Activated CD8-positive, alpha-beta memory T cell treated with anti-CD3 and anti-CD28 coated beads for 36 hours (primary cell): ENCODE measurements at places on chromosomes 3 and 15. TPM values are rescaled to one million over a fixed set of nuclear protein-coding genes. Genes with fewer than 3 reads are reported as not detected.

The CDCP1 gene
- total RNA-seq: 2.1 TPM

The VILL gene
- 13.6 TPM for total RNA-seq

The CIAO2A gene
- total RNA-seq: 78.8 TPM

The P2RY14 gene
- total RNA-seq: 1.0 TPM

The FGF12 gene
- total RNA-seq: not detected

The DPPA2 gene
- total RNA-seq: not detected

The MORC1 gene
- total RNA-seq: not detected

The PLA2G4D gene
- not detected for total RNA-seq

The SLCO2A1 gene
- total RNA-seq: not detected

The KBTBD13 gene
- not detected for total RNA-seq

The SCAANT1 gene
- total RNA-seq: not detected

The CDHR4 gene
- not detected for total RNA-seq

The GOLGA6C gene
- not detected for total RNA-seq

The LMAN1L gene
- not detected for total RNA-seq

The RAB6B gene
- total RNA-seq: 0.42 TPM

The KCNH8 gene
- not detected for total RNA-seq

The IRAK2 gene
- 4.0 TPM for total RNA-seq

The SLC4A7 gene
- total RNA-seq: 66.3 TPM

The TRH gene
- total RNA-seq: not detected

The STXBP5L gene
- not detected for total RNA-seq
